OCI-M1 (cell line): ENCODE measurements at places on chromosomes 5 and 9.

GRCh38 chr9:20872340-20872977, 159.0 kb downstream of the HACD4 start:
- DNase-seq, result peak; percentile 5

DNA sequence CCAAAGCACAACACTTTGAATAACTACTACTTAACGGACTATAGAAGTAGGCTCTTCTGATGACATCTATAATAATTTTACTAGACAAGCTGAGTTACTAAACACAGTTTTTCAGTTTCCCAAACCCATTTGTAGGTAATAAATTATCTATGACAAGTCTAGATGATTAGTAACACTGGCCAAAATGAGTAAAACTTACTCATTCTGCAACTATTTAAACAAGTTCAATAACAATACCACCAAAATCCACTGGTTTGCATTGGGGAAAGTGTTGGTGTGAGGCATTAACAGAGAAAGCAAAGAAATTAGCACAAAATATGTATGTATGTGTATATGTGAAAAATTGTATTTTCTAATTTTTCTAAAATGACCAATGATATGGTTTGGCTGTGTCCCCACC, 119.3 kb downstream of the NR2F1-AS1 start:
- no peak for DNase-seq

DNA sequence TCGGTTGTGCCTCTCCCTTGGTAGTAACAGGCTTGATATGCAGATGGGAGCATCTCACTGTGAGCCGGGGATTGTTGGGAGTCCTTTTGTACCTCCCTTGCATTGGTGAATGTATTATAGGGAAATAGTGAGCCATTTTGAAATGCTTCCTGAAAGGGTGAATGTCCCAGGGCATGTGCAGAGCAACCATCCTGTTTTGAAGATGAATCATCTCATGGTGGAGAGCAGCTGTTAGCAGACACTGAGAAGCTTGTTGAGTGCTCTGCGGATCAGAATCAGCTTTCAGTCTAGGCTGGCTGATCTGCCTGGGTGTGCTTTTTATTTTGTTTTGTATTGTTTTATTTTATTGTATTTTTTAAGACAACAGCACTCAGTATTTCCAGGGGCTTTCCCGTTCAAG, 29.7 kb downstream of the SLC36A1 start:
- DNase-seq, result no peak

- no peak for DNase-seq
These were observed 145.1 kb upstream of the DAB2 start for GRCh38 chr5:39569857-39570256.

DNA sequence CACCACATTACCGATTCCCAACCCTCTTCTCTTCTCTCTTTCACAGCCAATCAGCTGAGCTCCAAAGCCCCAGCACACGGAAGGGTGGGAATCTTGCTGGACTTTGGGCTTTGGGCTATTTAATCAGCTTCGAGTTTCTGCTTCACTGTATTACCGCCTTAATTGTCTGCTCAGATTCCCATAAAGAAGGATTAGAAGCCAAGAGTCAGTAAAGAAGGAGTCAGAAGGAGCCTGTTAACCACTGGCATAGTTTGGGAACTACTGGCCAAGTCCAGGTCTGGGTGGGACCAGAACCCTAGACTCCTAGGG, 4.4 kb downstream of the SPRY4 start:
- no peak for DNase-seq

GRCh38 chr5:172818081-172818480, 16.0 kb upstream of the ERGIC1 start:
- DNase-seq, result no peak

DNA sequence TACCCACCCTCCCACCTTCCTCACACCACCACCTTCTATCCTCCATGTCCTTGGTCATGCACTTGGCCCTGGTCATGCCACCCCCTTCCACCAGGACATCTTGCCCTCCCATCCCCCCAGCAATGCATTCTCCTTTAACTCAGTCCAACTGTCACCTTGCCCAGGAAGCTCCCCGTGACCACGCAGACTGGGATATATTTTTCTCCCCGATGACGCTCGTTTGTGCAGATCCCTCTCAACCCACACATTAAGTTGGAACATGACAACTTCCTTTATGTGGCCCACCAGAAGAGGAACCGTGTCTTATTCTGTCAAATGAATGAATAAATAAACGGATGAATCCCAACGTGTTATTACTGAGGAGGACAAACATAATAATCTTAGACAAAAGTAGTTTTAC, 82.8 kb upstream of the TAS2R1 start:
- DNase-seq, result no peak

- no peak for DNase-seq
These were observed 60.3 kb downstream of the ADAMTS2 start for GRCh38 chr5:179284751-179285631.

- no peak for DNase-seq
These were observed 220.8 kb upstream of the RFX3 start for GRCh38 chr9:3746296-3747275.
